GM23338 (cell line): ENCODE measurements at places on chromosomes 3 and 15.

- peak; percentile 65 for DNase-seq
Observed at GRCh38 chr15:64915518-64916227, 4.0 kb downstream of the ANKDD1A start.

DNA sequence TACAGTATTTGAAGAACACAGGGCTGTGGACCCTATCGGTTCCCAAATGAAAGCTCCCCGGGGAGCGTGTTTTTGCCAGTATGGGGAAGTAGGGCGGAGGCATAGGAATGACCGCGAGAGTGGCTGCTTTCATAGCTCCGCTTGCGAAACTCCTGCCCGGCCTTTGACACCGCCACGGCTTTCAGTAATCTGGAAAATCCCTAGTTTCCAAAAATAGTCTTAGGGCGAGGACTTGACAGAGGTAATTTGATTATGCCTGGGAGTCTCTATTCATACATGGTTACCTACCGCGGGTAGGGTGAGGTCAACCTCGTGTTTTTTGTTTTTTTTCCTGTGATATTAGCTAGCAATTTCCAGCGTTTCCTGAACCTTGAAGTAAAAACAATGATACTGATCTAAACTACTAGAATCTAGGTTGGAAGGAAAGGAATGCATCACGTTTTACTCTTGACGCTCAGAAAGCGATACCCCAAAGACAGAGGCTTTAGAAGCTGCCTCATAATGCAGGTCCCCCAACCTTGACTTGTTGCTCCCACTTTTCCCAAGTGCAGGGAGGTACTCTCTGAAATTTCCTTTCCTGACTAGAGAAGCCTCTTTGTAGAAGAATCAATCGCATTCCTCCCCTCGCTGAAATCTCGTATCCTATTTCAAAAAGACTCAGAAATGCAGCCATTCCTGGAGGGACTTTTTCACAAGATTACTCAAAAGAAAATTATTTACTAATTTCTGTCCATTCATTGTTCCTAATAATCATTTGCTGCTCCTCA lies 894 bp upstream of the CCNL1 start:
- DNase-seq, result peak; percentile 64

DNA sequence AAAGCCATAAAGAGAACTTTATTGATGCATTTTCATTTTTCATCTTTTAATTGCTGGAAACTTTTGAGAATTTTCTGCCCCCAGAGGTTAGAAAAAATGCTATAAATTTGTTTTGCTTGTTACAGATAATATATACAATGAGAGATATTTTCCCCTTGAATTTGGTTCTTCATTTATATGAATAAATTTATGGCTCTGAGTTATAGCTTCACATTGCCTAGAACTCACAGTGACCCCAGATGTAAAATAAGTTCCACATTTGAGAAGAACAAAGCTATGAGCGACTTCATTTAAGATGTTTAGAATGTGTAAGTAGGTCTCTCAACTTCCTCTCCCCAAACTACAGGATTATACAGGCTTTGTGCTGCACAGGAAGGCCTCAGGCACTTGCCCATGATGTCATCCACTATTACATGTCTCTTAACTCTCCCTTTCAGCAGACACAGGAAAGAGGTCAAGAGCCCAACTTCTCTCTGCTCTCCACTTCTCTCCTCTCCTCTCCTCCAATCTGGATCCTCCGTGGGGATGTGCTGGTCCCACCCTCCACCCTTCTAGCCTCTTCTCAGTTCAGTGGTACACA lies 92.8 kb downstream of the DUT start:
- DNase-seq, result no peak

- DNase-seq, result no peak
Observed at GRCh38 chr3:24259901-24260512, 234.6 kb downstream of the THRB start.

GRCh38 chr3:99720985-99721632 lies 82.7 kb downstream of the COL8A1 start:
- DNase-seq, result no peak

- DNase-seq, result no peak
Observed at GRCh38 chr3:32292085-32292796, 53.8 kb downstream of the CMTM8 start.

DNA sequence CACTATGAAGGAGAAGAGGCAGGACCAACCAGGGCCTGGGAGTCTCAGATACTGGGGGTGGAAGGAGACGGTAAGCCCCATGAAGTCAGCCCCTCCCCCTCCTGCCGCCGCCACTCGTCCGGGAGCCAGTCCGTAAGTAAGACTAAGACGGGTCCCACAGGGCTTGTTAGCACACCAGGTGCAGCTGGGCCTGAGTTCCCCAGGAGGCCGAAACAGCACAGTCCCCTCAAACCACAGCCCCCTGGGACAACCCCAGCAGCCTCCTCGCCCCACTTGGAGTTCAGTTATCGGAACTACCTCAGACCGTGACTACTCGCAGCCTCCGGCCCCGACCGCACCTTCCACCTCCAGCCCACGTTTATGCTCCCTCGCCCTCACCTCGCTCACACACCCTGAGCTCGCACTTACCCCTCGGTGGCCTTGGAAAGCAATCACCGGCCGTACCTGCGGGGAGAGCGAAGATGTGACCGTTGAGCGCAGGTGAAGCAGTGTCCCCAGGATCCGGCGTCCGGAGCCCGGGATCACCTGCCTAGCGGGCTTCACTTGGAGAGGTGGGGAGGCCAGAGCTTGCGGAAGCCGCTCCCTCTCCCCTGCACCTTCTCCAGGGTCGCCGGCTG lies 557 bp downstream of the ELL3 start:
- peak; percentile 82 for DNase-seq

DNA sequence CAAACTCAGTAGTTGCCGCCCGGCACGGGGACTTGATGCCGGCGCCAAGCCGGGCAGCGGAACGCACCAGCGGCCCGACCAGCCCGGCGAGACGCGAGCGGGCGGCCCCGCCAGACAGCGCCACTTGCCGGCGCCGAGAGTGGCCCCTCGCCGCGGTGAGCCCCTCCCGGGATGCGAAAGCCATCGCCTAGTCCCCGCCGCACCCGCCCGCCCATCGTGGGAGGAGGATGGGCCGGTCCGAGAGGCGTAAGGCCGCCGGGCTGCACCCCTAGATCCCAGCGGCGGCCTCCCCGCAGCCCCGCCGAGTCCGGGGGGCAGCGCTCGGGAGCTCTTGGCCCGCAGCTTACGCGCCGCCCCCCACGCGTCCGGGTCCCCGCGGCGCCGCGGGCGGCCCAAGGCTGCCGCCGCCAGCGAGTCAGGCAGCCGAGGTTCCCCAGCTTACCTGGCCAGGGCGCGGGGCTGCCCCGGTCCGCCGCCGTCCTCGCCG lies 609 bp downstream of the GOLGA8A start:
- peak; percentile 63 for DNase-seq

- no peak for DNase-seq
Observed at GRCh38 chr3:4195006-4195405, 108.2 kb upstream of the SETMAR start.

DNA sequence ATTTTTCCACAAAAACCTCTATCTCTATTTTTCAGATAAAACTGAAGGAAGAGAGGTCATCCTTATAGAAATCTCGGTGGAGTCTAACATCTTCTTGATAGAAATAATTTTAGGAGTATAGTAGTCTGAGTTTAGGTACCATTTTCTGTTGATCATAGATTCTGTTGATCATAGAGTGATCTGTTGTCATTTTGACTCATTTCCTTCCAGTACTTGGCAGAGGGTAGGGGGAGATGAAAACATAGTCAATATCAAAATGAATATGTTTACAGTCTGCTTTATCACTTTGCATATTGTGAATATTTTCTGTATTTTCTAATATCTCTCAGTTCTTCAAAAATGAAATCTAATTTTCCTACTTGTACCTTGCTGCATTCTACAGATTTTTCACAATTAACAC lies 353.4 kb downstream of the FEZF2 start:
- DNase-seq, result no peak

DNA sequence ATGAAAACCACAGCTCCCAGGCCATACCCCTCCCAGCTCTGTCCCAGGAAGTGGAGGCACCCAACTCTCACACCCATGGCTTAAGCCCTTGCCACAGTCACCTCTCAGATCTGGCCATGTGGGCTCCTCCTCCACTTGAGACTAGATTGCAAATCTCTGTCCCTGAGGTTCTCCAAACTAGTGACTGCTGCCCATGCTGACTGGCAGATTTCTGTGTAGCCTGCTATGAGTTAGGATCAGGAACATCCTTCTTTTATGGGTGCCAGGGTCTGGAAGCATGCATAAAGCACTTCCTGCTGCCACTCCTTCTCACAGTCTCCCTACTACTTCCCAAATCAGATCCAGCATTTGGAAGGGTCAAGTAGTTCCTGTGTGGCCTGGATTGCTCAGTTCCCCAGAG lies 59.6 kb upstream of the GOLIM4 start:
- DNase-seq, result no peak

GRCh38 chr3:127210654-127210943 lies 17.7 kb downstream of the PRR23E start:
- DNase-seq, result no peak

DNA sequence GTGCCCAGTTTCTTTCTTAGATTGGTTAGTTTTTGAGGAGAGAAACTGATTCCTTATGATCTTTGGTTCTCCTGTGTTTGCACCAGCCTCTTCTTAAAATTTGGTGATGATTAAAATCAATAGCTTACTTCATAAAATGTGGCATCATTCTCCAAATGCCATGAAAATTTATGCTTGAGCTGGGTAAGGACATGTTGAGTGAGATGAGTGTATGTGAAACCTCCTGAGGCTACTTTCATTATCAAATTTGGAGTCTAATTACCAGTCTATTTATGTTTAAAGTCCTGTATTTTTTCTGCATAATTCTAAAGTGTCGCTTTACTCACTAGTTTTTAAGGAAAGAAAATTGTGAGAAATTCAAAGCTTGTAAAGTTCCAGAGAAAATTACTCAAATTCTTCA lies 102.1 kb downstream of the DIPK2A start:
- DNase-seq, result no peak

- no peak for DNase-seq
Observed at GRCh38 chr3:58198362-58198761, 12.4 kb downstream of the DNASE1L3 start.

GRCh38 chr3:188664795-188665194 lies 507.0 kb upstream of the TPRG1 start:
- peak; percentile 63 for DNase-seq

DNA sequence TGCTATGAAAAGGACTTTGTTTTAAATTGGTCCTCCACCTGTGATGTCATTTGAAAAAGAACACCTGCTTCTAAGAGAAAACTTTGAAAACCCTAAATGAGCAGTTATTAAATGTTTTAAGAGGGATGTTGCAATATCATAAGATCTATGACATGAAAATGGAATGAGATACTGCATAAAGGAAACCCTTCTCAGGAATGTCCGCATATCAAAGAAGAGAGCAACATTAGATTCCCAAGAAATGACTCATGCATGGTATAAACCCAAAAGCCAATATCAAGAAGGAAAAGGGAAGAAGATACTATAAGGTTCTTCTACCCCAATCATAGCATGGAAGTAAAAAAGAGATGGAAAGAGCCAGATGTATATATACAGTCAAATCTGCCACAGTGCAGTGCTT lies 627.5 kb upstream of the LMCD1 start:
- no peak for DNase-seq

- no peak for DNase-seq
Observed at GRCh38 chr3:94609908-94610307, 547.0 kb downstream of the NSUN3 start.

GRCh38 chr3:56042326-56042951 lies 425.8 kb downstream of the ERC2 start:
- DNase-seq, result peak; percentile 78

DNA sequence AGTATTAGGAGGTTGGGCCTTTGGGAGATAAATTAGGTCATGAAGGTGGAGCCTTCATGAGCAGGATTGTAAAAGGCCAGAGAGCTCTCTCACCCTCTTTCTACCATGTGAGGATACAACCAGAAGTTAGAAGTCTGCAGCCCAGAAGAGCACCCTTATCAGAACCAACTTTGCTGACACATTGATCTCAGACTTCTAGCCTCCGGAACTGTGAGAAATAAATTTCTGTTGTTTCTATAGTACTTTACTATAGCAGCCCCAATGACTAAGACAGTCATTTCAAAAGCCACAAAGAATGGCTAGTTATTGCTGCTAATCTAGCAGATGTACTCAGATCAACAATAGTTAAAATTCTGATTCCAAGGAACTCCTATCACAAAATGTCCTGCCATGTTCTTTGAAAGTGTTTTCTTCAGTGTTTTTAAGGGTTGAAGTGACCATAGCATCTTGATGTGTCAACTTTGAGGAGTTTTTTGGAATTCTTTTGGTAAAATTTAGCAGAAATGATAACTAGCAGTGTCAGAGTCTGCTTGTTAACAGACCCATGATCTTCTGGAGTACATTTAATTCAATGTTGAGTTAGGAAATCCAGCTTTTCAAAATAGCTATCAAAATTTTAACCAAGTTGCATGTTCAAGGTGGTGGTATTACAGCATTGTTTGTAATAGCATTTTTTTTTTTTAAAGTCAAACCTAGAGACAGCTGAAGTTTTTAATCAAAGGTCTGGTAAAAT lies 10.3 kb downstream of the DZIP3 start:
- no peak for DNase-seq

DNA sequence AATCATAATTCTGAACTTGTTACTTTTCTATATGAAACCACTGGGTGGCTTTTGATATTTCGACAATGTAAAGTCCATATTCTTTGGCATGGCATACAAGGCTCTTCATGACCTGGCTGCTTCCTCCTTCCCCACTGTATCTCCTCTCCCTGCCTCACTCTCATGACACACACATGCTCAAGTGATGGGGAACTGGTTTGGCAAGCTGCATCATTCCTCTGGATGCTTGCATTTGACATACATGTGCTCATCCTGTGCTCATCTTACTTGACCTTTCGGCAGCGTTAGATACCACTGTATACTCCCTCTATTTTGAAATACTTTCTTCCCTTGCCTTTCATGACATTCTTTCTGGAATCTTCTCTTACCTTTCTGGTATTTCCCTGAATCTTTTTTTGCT lies 51.8 kb upstream of the ZDHHC23 start:
- DNase-seq, result no peak

DNA sequence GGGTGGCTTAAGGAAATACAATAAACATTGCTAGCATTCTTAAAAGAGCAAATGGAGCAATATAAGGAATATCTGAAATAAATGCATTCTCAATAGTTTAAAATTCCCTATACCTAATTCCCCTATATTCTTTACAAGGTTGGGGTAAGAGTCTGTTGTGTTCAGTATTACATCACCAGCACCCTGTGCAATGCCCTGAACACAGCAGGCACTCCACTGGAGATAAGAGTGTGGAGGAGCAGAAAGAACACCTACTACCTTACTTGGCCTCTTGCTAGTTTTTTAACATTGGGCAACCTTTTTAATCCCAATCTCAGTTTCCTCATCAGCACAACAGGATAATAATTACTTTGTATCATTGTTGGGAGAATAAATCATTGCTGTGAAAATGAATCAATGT lies 140.2 kb upstream of the PLXND1 start:
- DNase-seq, result no peak

- DNase-seq, result no peak
Observed at GRCh38 chr3:105715372-105715771, 153.4 kb downstream of the CBLB start.

GRCh38 chr3:165638034-165638433 lies 199.2 kb downstream of the BCHE start:
- DNase-seq, result no peak

GRCh38 chr3:156764751-156765150 lies 61.4 kb upstream of the LEKR1 start:
- no peak for DNase-seq
